Mesenteric fat pad (tissue), 1 donor: ENCODE measurements at places on chromosomes 16 and 17. TPM values are rescaled to one million over a fixed set of nuclear protein-coding genes. Genes with fewer than 3 reads are reported as not detected.

- no peak for DNase-seq
Measured at GRCh38 chr16:47426806-47427205, 34.1 kb downstream of the ITFG1 start.

PERCC1 gene
- 0.35 TPM for total RNA-seq

ABCA6 gene
- total RNA-seq = 106 TPM

MT1A gene
- total RNA-seq = 769 TPM

HSD3B7 gene
- 51.1 TPM for total RNA-seq

SLC2A4 gene
- total RNA-seq = 8.1 TPM
